ENCODE measurements at places on chromosomes 2 and 18. TPM values are rescaled to one million over a fixed set of nuclear protein-coding genes. Genes with fewer than 3 reads are reported as not detected.
A peak's percentile ranks its signal among the peaks of the same experiment; 100 is the strongest.

DNA sequence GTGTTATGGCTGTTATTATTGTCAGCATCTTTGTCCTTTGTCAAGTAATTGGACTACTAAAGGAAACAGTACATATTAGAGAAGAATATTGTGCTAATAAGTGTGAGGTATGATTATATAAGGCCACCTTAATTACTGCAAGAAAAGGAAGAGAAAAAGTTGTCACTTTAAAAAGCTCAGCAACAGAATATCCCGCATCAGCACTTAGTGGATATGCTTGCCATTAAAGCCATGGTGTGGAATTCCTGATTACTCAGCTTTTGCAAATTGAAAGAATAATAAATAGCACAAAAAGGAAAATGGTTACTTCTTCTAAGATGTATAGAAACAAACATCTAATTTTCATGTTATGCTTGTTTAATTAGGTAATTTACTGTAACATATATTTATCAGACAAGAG lies 347.5 kb downstream of the DPP10 start:
- no peak for DNase-seq

DNA sequence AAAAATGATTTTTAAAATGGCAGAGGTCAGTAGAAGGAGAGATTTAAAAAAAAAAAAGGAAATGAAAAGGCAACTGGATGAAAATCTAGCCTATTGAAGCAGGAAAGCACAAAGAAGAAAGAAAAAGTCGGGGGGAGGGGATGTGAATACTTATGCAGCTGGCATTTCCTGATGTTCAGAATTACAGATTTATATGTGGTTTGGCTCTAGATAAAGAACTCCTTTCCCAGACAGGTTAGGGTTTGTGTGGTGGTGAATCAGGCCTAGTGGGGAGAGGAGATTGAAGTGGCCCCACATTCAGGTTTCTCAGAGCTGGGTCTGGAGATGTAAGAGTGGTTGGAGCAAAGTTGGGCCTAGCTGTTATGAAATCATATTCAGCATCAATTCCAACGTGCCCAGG lies 394.4 kb downstream of the FIGN start:
- no peak for DNase-seq

DNA sequence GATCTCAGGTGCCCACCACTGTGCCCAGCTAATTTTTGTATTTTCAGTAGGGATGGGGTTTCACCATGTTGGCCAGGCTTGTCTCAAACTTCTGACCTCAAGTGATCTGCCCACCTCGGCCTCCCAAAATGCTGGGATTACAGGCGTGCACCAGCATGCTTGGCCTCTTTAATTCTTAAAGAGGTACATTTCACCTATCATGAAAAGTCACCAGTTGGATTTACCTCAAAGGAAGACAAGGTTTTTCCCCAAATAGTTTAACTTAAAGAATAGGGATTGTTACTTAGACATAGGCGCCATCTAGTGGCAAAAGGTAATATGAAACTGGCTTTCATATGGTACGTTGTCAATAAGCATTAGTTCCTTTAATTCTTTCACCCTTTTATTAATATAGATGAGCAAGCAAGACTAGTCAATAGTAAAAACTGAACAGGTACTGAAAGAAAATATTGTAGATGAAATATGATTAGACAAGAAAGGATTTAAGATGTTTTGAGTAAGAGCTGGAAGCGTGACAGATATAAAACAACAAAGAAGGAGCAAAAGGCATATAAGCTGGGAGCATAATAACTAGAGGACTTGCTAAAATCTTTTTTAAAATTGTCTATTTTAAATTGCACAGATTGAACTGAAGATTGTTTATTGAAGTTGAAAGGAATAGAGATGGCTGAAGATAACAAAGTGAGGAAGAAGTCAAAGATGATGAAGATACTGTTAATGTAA lies 35.0 kb upstream of the PSMD14 start:
- DNase-seq = peak; percentile 39

DNA sequence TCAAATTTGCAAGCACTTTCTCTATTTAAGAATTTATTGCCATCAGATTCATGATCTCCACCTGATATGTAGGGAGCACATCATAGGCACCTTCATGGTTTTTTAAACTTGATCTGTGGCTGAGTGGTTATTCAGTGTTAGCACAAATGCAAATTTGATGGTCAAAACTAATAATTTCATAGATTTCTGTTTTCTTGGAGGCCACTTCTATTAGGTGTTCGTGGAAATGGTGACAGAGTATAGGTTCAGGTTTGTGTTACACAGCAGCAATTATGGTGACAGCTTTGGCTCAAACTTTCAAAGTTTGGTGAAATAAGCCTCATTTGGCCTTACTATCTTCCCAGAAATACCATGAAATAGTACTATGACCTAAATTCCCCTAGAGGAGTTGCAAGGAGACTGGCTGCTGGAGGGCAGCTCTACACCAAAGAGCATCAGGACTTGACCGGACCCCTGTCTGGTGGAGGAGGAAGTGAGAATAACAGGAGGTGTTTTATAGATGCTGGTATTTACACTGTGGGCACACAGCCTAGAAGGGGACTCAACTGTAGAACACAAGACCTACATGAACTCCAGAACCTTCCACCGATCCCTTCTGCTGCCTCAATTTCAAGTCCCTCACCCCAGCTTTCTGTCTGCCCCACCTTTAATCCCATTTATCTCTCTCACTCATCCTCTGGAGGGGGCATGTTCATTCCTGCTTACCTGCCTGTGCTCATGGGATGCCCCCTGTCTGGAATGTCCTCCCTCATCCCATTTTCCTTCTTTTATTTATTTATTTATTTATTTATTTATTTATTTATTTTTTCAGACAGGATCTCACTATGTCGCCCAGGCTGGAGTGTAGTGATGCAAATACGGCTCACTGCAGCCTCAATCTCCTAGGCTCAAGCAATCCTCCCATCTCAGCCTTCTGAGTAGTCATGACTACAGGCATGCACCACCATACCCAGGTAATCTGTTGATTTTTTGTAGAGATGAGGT lies 132.9 kb upstream of the SIX2 start:
- DNase-seq = no peak

DNA sequence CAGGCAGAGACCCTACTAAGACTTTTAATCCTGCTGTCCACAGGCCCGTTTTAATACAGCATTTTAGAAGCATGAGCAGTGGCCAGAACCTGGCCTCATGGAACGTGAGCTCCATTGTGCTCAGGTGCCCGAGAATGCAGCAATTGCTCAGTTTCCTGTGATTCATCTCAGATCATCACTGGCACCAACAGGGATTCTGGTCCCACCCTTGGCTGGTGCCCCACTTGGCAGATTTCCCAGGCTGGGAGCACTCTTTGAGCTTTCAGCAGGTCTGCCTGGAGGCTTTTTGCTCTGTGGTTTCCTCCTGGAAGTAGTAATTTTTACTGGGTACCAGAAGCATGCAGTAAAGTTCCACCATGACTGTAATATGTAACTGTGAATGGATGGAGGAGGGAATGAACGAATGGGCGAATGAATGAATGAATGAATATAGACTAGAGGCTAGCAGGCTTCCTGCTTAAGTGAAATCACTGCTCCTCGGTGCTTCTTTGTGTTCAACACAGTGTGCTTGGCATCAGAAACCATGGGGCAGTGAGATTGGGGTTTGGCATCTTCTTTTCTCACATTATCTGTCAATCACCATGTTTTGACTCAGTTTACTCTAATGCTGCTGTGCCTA lies 312.9 kb downstream of the PRKCE start:
- DNase-seq = peak; percentile 97

DNA sequence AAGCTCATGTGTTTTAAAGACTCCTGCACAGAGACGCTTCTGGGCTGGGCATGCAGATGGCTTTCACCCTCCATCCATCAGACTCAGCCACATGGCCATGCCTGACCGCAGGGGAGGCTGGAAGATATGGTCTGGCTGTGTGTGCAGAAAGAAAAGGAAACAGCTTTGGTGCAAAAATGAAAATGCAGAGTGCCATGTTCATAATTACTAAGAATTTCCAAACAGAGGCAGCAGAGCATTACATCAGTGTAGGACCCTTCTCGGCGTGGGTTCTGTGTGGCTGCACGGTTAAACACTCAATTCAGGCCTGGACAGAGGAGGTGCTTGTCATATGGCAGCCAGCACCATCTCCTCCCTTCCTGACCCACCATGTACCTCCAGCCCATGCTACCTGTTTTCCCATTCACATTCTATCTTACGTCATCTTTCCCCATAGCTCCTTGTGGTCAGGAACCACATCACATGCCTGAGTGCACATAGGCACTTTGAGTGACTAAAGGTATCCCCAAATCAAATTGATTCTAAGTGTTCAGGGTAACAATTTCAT lies 200.3 kb upstream of the ID2 start:
- DNase-seq = no peak

DNA sequence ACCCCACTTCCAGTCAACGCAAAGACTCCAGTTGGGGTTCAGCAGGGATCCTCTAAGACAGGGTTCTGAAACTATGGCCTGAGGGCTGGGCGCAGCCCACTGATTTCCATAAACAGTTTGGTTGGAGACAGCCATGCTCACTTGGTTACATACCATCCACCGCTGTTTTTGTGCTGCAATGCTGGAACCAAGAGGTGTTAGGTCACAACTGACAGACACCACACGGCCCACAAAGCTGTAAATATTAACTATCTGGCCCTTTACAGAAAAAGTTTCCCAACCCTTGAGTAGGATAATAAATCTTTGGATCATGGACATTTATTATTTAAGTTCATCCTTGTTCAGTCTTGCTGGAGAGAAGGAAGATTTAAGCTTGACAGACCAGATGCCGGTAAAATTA lies 8.4 kb upstream of the CD226 start:
- no peak for DNase-seq

DNA sequence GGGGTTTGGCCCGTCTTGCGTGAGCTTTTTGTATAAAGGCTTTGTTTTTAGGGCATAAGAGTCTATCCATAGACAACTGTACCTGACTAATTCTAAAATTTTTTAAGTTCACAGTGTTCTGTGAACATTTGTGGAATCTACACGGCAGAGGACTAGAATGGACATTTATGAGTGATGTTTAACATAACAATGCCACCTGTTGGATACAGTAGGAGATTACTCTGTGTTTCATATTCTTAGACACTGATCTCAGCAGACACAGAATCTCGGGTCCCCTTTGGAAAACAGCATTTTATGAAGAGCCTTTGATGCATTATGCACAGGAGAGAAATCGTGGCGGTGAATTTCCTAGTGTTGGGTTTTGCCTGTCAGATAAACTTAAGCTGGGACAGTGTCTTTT lies 752.2 kb downstream of the DPP10 start:
- no peak for DNase-seq

Gene BOK
- total RNA-seq = 39.1 TPM

Gene HNMT
- 4.1 TPM for total RNA-seq

Gene NETO1
- not detected for total RNA-seq

Gene UCN
- total RNA-seq = 4.4 TPM

Gene NDUFS1
- 106 TPM for total RNA-seq

Gene PIAS2
- 30.6 TPM for total RNA-seq

Gene SP100
- total RNA-seq = 27.2 TPM
